ENCODE measurements at places on chromosomes 6 and 20.

DNA sequence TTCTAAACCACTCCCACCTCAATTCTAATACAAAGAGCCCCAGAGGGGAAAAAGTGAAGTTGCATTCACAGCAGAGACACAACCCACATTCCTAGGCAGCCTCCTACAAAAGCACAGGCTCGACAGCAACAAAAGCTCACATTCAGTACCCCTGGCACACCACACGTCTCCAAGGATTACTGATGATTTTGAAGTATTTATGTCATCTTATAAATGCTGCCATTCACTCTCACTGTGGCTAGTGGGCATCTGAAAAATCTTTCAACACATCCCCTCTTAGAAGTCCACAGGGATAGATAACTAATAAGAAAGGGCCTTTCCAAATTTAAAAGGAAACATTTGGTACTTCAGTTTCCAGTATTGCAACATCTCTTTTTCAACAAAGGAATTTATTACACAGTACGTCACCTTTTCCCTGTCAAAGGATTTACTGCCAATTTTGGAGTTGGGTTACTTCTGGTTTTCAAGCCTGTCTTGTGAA is 146.7 kb downstream of the TASP1 start:
- no peak for DNase-seq

DNA sequence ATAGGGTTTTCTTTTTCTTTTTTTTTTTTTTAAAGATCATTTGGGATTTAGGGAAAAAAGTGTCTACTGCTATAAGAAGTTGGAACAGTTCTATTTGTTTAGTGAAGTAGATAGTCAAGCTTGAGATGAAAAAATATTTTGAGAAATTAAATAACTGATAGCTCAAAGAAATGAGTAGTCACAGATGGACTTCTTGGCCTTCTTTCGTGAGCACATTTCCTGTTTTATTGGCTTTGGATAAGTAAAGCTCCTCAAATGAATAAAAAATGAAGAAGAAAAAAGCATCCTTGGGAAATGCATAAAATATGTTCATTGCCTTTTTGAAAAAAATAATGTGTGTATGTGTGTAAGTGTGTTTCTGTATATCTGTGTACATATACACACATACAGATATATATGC is 515.9 kb downstream of the GRIK2 start:
- DNase-seq, result no peak

DNA sequence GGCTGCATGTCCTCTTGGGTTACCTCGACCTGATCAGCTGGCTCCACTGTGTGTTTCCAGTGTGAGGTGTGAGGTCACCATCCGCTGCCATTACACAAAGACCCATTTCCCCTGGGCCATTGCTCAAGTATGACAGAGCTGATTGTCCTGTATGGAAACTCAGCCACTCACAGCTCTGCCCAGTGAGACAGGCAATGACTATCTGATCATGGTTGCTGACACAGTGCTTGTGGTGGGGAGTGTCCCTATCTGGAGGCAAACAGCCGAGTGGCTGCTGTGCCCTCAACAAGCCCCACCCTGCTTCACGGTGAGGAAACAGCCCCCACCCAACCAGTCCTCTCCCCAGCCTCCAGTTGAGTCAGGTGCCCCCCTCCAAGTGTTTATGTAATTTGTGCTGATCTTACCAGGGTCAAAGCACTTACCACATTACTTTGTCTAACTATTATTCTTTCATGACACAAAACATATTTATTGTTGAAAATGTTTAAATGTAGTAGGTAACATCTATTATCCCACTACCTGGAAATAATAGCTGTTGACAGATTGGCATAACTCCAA is 11.7 kb upstream of the MAPK13 start:
- no peak for DNase-seq

DNA sequence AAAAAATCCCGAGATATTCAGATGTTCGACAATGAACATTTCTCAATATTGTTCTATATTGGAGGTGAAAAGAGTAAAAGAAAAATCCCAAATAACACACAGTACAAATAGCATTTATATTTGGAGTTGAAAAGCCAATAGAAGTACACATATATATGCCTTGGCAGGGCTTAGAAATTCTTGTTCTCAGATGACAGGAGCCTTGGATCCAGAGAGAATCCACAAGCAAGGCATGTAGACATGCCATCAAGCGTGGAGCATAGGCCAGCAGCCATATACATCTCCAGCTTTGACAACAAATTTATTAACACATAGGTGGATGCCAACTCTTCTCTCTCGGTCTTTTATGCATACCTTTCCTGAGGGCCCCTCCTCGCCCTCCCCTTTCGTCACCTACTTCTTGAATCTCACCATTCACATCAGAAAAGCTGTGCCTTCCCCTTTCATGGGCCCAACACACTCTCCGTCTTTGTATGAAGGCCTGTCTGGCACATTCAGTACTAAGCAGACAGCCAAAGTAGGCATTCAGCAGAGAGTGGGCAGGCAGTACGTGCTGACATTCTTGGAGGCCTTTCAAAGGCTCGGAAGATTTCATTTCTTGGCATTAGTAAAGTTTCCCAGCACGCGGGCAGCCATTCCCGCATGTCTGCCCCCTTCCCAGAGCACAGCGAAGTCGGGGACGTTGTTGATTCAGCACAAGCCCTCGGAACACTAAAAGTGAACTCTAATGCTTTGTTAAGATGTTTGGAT is 18.2 kb downstream of the NEDD9 start:
- DNase-seq, result no peak

DNA sequence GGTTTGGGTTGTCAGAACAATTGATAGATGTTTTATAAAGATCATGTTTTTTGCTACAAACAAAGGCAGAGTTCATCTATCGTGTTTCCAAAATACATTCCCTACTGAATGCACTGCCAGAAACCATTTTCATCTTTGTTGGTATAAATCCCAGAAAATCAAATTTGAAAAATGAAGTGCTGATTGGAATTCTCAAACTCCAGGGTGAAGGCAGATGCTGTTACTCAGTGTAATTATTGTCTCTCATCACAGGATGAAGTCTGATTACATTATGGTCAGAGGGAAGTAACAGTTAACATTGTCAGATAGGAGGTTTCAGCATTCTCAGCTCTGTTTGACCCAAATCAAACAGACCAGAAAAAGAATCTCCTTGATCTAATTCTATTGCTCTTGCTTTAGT is 198.4 kb upstream of the KCNK16 start:
- no peak for DNase-seq

- no peak for DNase-seq
Measured at GRCh38 chr6:11218538-11219399, 13.7 kb downstream of the NEDD9 start.

GRCh38 chr6:165823609-165824326 is 160.7 kb upstream of the PDE10A start:
- no peak for DNase-seq

- no peak for DNase-seq
Measured at GRCh38 chr20:25251558-25251957, 3.7 kb downstream of the PYGB start.

GRCh38 chr6:161111261-161111660 is 119.7 kb downstream of the MAP3K4 start:
- DNase-seq, result no peak

DNA sequence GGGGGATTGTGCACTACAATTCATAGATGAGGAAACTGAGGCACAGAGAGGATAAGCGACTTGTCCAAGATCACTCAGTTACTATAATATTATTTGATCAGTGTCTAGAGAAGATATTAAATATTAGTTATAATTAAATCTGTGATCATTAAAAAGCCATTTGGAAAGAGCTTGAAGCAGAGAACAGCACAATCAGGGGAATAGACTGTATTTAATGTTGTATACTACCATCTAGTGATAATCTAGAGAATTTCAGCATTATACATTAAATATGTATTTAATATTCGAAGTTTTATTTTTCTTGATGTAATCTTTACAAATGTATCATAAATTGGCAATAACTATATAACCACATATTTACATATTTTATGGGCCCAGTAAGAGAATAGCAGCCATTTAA is 20.1 kb upstream of the MTCL3 start:
- DNase-seq, result no peak

DNA sequence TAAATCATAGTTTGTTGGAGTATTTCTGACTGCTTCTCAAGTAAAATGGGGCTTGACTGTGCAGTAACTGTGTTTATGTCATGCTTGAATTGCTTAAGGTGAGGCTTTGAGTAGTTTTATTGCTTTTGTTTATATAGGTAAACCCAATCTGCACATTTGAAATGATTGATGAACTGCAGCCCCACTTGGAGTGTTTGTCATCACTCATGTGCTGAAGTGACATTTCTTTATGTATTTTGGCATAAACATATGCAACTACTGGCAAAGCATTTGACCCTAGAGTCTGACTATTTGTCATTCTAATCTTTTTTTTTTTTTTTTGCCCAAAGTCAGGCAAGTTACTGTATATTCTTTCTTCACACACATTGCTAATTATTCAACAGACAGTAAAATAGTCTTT is 491.4 kb upstream of the POU3F2 start:
- DNase-seq, result no peak

DNA sequence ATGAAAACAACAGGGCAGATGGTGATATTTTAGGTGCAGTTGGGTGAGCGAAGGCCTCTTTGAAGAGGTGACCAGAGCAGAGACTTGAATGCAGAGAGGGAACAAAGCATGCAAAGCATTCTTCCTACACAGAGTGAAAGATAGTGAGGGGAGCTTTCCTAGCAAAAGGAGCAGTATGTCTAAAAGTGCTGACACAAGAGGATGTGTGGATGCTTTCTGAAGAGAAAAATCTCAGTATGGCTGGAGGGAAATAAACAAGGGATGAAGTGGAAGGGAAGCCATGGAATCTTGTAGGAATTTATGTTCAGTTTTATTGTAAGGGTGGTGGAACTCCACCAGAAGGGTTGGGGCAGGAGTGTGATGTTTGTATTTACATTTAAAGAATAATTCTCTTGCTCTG is 128.6 kb downstream of the F13A1 start:
- DNase-seq, result no peak

DNA sequence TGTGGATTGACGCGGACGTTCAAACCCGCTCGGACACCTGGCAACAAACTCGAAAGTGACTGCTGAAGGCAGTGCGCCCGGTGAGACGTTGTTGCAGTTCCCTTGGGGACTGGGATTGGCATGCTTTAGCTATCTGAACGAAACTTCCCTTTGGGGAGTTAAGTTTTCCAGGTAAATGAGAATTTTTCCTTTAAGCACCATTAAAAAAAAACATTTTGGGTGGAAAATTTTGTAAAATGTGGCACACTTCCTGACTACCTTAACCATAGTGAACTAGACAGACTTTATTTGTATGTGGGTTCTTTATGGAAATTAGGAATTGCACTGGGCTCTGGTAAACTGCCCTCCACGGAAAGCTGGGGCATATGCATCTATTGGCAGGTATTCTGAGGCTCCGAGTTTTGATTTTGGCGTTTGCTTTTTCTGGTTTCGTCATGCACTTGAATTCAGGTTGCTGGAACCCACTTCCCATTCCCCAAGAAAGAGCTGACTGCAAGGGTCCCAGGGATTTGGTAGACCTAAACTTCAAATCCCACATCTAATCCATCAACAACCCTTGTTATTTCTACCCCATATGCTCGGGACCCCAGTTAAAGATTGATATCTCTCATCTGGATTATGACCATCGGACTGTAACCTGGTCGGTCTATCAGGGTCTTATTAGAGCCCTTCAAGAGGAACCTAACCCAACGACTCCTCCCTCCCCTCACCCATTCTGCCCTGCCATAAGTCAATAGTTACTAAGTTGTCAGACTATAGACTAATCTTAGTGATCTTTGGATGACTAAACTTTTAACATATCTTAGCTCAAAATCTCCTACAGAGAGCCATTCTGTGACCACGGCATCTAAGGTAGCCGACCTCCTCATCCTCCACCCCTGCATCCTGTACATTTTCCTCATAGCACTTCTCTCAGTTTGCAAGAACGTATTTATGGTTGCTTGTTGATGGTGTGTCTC is 800 bp upstream of the DYNLT1 start:
- no peak for DNase-seq

DNA sequence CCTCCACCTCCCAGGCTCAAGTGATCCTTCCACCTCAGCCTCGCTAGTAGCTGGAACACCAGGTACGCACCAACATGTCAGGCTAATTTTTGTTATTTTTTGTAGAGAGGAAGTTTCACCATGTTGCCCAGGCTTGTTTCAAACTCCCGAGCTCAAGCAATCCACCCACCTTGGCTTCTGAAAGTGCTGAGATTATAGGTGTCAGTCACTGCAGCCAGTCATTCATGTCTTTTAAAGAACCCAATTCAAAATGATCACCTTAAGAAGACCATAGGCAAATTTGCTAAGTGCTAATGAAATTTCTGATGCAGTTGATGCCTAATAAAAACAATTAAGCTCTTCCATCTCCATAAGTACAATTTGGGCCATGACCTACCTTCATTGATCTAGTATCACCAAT is 2.6 kb upstream of the VNN2 start:
- DNase-seq, result no peak

- DNase-seq, result no peak
Measured at GRCh38 chr20:20443504-20443903, 75.6 kb downstream of the INSM1 start.

DNA sequence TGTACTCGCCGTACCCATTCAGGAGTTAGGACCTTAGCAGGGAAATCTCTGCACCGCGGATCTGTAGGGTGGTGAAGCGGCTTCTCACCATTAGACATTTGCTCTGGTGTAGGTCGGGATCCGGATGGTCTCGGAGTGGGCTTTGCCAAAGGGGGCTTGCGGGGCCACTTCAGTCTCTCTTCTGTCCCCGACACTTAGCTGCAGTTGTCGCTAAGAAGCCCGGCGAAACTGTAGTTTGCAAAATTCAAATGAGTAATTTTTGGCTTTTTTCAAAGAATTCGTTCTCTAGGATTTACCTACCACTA is 433 bp downstream of the QRSL1 start:
- no peak for DNase-seq

- no peak for DNase-seq
Measured at GRCh38 chr6:21331235-21331634, 262.3 kb upstream of the SOX4 start.

- no peak for DNase-seq
Measured at GRCh38 chr6:109253366-109253765, 128.9 kb downstream of the CD164 start.

DNA sequence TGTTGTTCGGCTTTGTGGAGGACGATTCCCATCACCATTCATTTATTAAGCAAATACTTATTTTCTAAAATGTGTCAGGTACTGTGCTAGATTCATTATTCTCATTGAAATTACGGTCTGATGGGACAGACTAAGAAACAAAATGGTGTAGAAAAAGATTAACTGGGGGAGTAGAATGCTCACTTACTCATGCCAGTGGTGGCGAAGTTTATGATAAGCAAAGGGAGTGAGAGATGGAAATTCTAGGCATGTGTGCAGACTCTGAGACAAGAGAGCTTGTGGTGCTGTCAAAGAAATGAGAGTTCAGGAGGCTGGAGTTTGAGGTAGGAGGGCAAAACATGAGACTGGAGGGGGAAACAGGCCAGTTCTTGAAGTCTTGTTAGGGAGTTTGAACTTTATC is 896 bp downstream of the RPP21 start:
- no peak for DNase-seq
